ENCODE measurements at places on chromosomes 16 and 17. TPM values are rescaled to one million over a fixed set of nuclear protein-coding genes. Genes with fewer than 3 reads are reported as not detected.

DNA sequence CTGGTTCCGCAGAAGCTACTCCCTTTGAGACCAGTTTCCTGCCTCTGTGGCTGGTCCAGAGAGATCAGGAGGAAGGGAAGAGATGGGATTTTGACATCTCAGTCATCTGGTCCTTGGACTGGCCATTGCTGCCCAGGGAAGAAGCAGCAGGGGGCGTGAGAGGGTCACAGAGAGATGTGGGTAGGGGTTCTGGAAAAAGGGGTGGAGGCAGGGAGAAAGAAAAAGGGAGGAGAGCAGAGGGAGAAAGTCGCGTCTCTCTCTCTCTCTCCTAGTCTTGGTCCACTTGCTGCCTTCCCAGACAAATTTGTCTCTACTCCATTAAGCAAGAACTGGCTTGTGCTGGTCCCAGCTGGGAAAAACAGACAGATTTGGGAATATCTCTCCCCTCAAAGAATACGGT is 4.4 kb downstream of the SHBG start:
- H3K4me1 ChIP-seq = no peaks in the 10 kb centered on the region
- no peak for DNase-seq
- no peak overlapping the region for H3K4me3 ChIP-seq
- no peaks in the 10 kb centered on the region for H3K27me3 ChIP-seq
- H3K27ac ChIP-seq = no peak overlapping the region

GRCh38 chr16:69566981-69567680 is 1.4 kb downstream of the NFAT5 start:
- peaks cover 46% of the 10 kb centered on the region for H3K4me1 ChIP-seq
- H3K36me3 ChIP-seq = no peaks in the 10 kb centered on the region
- no peaks in the 10 kb centered on the region for H3K27me3 ChIP-seq
- H3K27ac ChIP-seq = peak overlapping the region; percentile 99
- peak overlapping the region; percentile 92 for H3K4me3 ChIP-seq
- DNase-seq = peak; percentile 42

DNA sequence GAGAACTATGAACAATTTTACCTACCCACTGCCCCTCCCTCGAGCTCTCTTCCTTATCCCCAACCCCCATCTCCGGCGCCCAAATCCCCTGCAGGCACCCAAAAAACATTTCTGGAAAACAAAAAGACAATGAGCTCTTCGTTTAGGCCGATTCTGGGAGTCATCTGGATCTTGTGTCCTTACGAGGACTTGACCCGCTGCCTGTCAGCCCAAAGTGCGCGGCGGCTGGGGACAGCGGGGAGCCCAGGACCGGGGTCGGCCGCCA is 524 bp downstream of the STRADA start:
- peaks cover 13% of the 10 kb centered on the region for H3K4me1 ChIP-seq
- peaks cover 4% of the 10 kb centered on the region for H3K36me3 ChIP-seq
- H3K4me3 ChIP-seq = peak overlapping the region; percentile 91
- DNase-seq = no peak
- H3K27ac ChIP-seq = peak overlapping the region; percentile 99

- H3K4me1 ChIP-seq = no peaks in the 10 kb centered on the region
- no peak for DNase-seq
- no peak overlapping the region for H3K4me3 ChIP-seq
- no peak overlapping the region for H3K27ac ChIP-seq
These were observed 10.5 kb downstream of the C17orf75 start for GRCh38 chr17:32331243-32332040.

GRCh38 chr17:49349541-49349940 is 12.5 kb downstream of the ZNF652 start:
- no peak overlapping the region for H3K4me3 ChIP-seq
- DNase-seq = no peak
- peaks cover 2% of the 10 kb centered on the region for H3K4me1 ChIP-seq
- H3K27me3 ChIP-seq = no peaks in the 10 kb centered on the region
- no peak overlapping the region for H3K27ac ChIP-seq

- H3K27ac ChIP-seq = no peak overlapping the region
- H3K36me3 ChIP-seq = no peaks in the 10 kb centered on the region
- H3K4me3 ChIP-seq = no peak overlapping the region
- H3K4me1 ChIP-seq = peaks cover 14% of the 10 kb centered on the region
These were observed 73.9 kb downstream of the SPAG9 start for GRCh38 chr17:51046514-51047384.

GRCh38 chr16:23354246-23354645 is 52.1 kb downstream of the SCNN1B start:
- no peak for DNase-seq
- H3K27ac ChIP-seq = no peak overlapping the region

The RAC3 gene
- 8.2 TPM for total RNA-seq

The NTHL1 gene
- 21.4 TPM for total RNA-seq

The GAS2L2 gene
- 3.0 TPM for total RNA-seq
